ENCODE measurements at places on chromosomes 16 and 17.
A peak's percentile ranks its signal among the peaks of the same experiment; 100 is the strongest.

- peak; percentile 10 for DNase-seq
These were observed at the start of gene GPRC5C for GRCh38 chr17:74431568-74432423. Gene GPRC5C (plus strand): TSS chr17:74432088. CDS start chr17:74439777, 7,689 bp downstream.

DNA sequence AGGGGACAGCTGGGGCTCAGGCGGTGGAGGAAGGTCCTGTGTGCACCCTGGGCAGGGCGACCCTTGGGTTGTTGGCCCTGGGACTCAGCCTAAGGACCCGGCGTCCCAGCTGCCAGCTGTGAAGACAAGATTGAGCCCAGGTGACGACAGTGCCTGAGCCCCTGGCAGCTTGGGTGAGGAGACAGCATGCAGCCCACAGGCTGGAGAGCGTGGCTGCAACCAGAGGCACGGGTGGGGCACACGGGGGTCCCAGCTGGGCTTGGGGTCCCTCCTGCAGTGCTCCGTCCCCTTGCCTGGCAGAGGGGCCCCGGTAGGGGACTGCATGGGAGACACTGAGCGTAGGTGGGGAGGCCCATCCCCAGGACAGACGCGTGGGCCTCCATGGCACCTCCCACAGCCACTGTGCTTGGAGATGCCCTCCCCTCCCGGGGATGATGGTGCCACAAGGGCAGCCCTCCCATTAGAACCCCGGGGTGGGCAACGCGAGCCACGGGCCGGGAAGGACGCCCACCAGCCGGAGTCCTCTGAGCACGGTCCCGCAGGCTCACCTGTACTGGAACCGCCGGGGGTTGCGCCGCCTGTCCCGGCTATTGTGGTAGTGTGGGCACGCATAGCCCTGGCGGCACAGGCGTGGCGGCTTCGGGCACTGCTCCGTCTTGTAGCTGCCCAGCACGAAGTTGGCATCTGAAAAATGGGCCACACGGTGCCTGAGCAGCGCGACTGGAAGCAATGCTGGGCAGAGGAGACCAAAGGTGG lies 15.5 kb downstream of the UNKL start:
- no peak for DNase-seq

- DNase-seq = no peak
These were observed 582.7 kb upstream of the PSMD7 start for GRCh38 chr16:73713778-73714495.

DNA sequence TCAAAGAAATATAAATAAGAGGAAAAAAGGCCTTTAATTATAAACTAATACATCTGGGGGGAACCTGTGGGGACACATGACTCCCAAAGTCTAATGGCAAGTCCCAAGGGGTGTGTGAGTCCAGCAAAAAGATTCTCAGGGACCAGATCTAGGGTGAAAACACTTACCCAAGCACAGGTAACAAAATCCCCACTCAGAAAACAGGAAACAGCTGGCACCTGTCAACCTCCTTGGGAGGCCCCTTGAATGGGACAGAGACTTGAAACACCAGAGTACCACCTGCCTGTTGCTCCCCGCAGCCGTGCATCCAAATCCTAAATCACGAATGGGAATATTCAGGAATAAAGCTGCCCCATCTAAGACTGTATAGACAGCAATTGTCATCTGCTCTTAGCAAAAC lies 461.2 kb upstream of the CDH5 start:
- DNase-seq = no peak

DNA sequence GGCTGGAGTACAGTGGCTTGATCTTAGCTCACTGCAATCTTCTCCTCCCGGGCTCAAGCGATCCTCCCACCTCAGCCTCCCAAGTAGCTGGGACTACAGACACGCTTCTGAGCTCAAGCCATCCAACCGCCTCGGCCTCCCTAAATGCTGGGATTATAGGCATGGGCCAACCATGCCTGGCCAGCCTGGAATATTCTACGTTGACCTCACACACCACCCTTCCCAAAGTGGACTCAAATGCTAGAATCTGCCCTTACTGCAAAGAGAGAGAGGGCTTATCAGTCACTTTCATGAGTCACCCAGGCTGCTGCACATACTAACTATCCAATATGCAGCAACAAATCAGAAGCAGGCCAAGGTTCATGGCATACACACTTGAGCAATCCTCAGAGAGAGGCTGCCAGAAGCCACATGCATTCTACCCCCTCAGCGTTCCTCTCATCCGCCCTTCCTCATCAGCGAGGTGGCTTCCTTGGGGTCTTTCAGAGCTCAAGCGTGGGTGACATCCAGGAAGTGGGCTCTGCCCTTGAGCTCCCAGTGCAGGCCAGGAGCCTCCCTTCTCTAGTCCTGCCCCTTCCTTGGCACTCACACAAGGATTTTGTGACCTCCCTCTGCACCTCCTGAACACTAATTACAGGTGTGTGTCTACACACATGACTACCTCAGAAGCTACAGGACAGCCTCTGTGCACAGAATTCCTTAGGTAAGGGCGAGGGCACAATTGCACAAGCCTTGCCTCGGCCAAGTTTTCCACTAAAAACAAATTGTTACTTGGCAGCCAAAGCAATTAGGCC lies 24.8 kb upstream of the SIAH1 start:
- peak; percentile 20 for DNase-seq

DNA sequence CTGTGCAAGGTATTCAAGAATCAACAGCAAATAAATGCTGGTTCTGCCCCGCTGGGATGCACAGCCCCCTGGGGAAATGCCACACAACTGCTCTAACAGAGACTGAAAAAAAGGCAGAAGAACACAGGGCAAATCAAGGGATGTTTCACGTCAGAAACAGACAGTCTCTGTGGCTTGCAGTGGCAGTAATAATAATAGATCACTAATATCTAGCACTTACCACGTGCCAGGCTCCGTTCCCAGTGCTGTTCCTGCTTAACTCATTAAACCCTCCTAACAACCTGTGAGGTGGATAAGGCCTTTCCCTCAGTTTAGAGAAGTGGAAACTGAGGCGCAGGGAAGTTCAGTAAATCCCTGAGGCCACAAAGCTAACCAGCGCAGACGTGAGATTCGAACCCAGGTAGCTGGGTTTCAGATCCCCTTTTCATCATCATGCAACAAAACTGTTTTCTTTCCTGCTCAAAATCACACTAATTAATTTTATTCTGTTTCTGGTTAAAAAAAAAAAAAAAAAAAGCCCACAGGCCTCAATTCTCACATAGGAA lies 36.7 kb downstream of the ARHGAP17 start:
- DNase-seq = no peak

GRCh38 chr16:19888834-19889233 lies 4.2 kb upstream of the GPRC5B start:
- DNase-seq = no peak

DNA sequence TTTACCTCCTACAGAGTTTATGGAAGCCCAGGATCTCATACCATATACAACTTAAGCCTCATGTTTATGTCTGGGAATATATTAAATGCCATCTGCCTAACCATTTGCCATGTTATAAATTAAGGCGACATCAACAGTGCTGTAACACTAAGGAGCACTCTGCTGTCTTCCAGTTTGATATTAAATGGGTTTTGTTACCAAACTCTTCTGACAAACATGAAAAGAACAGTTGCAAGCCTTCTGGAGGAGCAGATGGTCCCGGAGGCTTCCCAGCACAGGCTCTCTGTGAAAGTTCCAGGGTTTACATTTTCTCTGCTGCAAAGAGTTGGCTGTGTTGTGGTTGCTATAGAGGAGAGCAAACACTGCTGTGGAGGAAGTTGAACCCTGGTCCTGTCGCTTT lies 545.3 kb upstream of the SALL1 start:
- DNase-seq = no peak

GRCh38 chr17:66698270-66698669 lies 136.6 kb upstream of the CACNG5 start:
- DNase-seq = no peak

GRCh38 chr16:83245061-83245460 lies 562.7 kb upstream of the HSBP1 start:
- no peak for DNase-seq

DNA sequence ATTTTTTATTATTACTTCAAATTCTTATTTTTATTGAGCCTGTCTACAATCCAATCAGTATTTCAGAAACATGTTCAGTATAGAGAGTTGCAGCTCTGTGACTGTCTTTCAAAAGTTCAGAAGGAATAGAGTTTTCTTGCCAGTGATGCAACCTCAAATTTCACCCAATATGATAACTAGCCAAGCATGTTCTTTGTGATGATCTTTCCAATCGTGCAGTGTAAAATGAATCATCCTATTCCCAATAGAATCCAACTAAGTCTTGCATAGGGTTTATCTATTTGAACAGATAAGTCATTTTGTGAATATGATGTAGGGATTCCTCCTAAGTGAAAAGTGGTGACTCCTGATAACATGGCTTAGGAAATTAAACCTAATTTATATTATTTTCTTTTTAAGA lies 937.8 kb downstream of the KCNJ2 start:
- no peak for DNase-seq

GRCh38 chr16:641326-642188 lies at the start of gene MCRIP2:
Gene MCRIP2 (plus strand): TSS chr16:641828. CDS start chr16:641992, 164 bp downstream.
- peak; percentile 88 for DNase-seq

DNA sequence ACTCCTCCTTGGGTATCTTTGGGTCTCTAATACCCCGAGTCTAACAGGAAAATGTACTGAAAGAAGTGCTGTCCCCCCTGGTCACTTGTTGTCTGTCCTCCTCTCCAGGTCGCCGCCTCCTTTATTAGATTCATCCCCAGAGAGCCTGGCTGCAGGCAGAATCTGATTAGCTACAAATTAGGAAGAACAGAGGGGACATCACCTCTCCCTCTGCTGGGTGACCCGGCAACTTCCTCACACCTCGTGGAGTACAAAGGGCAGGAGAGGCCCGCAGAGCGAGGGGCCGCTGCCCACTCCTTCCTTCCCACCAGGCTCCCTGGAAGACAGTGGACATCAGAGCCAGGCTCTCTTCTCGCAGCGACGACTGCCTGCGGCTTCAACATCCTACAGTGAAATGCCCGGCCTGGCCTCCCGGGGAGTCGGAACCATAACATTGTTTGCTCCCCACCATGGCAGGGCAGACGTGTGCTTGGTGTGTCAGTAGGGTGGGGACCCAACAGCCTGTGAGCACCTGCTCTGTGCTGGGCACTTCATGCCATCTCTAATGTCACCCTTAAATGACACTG lies 5.3 kb downstream of the CYB561 start:
- DNase-seq = no peak

GRCh38 chr17:74779948-74780400 lies 3.8 kb upstream of the NAT9 start:
- no peak for DNase-seq

DNA sequence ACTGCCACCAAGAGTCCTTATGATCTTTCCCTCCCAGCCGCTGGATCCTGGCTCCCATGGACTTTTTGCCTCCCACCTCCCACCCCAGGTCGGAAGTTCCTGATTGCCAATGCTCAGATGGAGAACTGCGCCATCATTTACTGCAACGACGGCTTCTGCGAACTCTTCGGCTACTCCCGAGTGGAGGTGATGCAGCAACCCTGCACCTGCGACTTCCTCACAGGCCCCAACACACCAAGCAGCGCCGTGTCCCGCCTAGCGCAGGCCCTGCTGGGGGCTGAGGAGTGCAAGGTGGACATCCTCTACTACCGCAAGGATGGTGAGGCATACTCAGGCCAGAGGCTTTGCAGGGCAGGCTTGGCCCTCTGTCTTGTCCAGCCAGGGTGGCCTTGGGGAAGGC lies 893 bp downstream of the KCNH6 start:
- DNase-seq = no peak

- no peak for DNase-seq
These were observed 13.1 kb upstream of the ITGAL start for GRCh38 chr16:30459456-30459855.

All from erythroblast (primary cell).